Renal cortex interstitium (tissue), 15 donors: ENCODE measurements at places on chromosomes 3 and 15. TPM values are rescaled to one million over a fixed set of nuclear protein-coding genes. Genes with fewer than 3 reads are reported as not detected.
A peak's percentile ranks its signal among the peaks of the same experiment; 100 is the strongest.

GRCh38 chr15:66816201-66816600 is 114.2 kb downstream of the SMAD6 start:
- DNase-seq, result no peak

GRCh38 chr3:135667061-135667460 is 298.5 kb upstream of the PPP2R3A start:
- no peak for DNase-seq

Gene COX17
- polyA plus RNA-seq, result 48.1 TPM

Gene EPHB1
- 5.5 TPM for polyA plus RNA-seq

- DNase-seq, result no peak
Observed at GRCh38 chr3:119181765-119182164, 8.4 kb downstream of the UPK1B start.

DNA sequence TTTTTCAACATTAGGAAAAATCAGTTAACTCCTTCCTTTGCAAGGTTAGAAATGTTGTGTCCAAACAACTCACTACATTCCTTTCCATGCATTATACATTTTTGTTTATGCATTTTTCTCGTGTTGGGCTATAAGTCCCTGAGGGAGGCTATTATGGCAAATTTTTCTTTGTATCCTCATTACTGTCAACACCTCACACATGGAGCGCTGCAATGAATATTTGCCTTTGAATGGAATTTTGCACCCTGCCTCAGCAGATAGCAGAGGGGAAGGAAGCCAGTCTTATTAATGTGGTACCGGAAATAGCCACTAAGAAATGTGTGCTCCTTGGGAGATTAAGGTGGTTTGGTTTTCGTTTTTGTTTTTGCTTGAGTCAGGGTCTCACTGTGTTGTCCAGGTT is 134.7 kb downstream of the THSD4 start:
- no peak for DNase-seq

GRCh38 chr3:52444860-52445793 is at the start of gene SEMA3G:
Gene SEMA3G, minus strand, starts transcription at chr3:52445103. Its CDS starts 76 bp downstream, at chr3:52445027.
- no peak for DNase-seq

GRCh38 chr15:31262143-31262530 is 64.5 kb upstream of the KLF13 start:
- DNase-seq, result no peak

DNA sequence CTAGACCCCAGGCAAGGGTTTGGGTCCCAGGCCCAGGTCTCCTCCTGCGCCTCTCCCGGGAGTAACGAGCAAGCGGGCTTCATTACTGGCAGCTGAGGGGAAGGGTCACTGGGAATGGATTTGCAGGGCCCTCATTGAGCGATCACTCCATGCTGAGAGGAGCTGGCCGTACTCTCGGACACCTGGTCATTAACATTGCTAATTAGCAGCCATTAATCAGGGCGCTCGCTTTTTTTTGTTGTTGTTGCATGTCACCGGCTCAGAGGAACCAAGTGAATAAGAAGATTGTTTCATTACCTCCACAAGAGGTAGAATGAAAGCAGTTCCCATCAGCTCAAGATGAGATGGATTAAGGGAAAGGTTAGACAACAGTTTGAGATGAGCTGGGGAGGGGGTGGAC is 293.0 kb upstream of the ATP11B start:
- no peak for DNase-seq

GRCh38 chr15:40595773-40596172 is 1.7 kb downstream of the KNL1 start:
- DNase-seq, result no peak

Gene CCR3
- polyA plus RNA-seq, result not detected

DNA sequence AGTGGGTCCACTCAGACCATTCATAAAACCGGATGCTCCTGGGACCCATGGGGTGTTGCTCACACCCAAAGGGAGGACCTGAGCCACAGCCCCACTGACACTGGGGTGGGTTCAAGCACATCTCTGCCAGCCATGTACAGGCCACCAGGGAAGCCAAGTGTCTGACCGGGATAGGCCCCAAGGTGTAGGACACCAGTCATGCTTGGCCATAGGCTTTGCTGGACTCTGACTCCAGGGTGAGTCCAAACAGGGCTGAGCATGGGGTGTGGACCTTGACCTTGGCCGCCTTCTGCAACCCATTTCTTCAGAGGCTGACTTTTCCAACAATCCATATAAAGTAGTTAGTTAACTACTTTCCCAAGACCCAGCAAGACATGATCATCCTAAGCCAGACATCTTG is 31.4 kb upstream of the DUSP7 start:
- DNase-seq, result no peak

Gene CLDND1
- polyA plus RNA-seq, result 174 TPM

DNA sequence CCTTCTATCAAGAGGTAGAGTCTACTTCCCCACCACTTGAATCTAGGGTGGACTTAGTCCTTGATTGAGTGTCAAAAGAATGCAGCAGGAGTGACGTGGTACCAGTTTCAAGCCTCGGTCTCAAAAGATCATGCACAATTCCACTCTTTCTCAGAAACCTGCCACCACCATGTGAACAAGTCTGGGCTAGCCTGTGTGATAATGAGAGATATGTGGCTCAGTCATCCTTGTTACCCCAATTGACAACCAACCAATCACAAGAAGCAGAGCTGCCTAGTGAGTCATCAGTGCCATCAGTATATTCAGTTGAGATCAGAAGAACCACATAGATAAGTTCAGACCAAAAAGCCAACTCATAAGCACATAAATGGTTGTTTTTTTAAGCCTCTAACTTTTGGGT is 374.5 kb downstream of the IL20RB start:
- no peak for DNase-seq

Gene SOX14
- polyA plus RNA-seq, result not detected

- peak; percentile 31 for DNase-seq
Observed at GRCh38 chr3:169661361-169662131, 2.0 kb downstream of the MECOM start.

DNA sequence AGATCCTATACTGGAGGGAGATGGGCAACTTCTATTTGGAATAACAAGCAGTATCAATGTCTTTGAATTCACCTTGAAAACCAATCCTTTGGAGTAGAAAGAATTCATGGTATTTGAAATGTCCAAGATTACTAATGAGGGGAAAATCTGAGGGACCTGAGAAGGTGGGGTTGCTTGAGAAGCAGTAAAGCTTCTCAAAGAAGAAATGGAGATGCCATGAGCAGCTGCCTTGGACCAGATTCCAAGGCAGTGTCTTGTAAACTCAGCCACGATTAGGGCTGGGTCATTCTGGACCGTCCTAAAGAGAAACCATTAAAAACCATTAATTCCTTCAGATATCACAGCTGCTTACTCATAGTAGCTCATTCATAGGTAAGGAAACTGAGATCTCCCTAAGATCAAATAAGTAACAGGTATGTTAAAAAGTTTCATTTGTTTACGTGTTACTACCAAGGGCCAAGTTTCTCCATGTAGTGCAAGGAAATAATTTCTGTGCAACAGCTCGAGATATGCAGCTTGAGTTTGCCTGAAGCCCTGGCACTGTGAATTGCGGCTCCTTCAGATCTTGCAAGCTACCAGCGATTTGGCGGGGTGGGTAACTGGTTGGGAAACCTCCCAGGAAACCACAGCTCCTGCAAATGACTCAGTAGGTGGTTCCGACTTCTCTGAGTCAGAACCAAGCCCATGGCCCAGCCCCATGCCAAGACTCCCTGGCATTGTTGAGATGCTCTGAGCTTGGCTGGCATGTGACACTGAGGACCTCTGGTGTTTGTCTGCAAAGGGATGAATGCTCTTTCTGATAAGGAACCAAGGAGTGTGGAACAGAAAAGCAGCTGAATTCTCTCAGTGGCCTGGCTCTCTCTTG is 296.8 kb downstream of the RORA start:
- DNase-seq, result no peak

Gene SGO1
- polyA plus RNA-seq, result 10.7 TPM

GRCh38 chr15:89578146-89578545 is 2.9 kb downstream of the TICRR start:
- no peak for DNase-seq

GRCh38 chr3:29690686-29691353 is 409.9 kb downstream of the RBMS3 start:
- DNase-seq, result no peak

DNA sequence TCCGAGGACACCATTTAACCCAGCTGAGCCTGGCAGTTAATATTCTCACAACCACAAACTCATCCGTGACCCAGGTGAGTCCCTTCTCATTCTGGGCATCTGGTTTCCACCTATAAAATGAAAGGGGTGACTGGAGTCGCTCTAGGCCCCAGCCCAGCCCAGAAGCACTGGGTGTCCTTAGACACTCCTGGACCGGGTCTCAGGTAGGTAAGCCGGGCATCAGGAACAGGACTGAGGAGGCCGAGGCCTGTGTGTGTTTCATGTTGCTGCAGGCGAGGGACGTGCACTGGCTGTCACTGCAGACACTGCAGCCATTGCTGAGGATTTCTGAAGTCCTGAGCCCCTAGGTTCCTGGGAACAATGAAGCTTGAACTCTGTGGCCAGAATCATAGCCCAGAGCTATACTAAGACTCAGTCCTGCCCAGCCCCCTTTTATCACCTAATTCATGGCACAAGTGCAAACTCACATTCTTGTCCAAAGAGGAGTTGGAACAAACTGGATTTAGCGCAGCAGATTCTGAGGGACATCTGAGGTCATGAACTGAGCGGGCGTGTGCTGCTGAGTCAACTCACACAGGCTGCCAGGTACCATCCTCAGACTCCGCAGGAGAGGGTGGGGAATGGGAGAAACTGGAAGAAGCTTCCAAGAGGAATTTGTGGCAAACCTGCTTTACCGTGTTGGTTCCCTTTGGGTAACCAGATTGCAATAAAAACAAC is 184.9 kb downstream of the FAM43A start:
- no peak for DNase-seq

Gene C3orf62
- 12.6 TPM for polyA plus RNA-seq

Gene CCDC33
- polyA plus RNA-seq, result 6.6 TPM

DNA sequence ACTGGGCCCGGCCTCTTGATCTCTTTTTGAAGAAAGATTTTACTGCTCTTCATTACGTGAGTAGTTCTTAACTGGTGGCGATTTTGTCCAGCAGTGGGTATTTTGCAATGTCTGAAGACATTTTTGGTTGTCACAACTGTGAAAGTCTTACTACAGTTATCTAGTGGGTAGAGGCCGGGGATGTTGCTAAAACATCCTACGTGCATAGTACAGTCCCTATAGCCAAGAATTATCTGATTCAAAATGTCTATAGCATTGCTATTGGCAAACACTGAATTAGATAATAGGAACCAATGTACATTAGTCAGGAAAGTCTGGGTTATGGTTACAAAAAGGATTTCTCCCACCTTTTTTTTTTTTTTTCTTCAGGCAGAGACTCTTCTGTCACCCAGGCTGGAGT is 38.1 kb downstream of the FOXL2 start:
- DNase-seq, result no peak

Gene LRRC2
- 2.1 TPM for polyA plus RNA-seq

DNA sequence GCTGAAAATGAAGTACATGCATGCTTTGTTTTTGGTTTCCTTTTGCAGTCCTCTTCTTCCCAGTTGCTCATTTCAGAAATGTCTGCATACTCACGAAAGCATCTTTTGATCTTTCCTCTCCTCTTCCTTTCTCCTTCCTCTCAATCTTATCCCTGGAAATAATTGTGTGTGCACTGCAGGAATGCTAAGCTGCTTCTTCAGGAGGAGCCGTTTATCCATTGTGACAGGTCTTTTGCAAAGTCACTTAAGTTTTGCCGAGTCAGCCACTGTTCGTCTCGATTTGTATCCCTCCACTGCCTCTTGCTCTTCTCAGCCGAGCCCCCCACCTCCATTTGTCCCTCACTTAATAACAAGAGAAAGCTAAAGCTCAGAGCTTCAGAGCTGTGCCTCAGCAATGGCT is 597.6 kb downstream of the AGBL1 start:
- no peak for DNase-seq

Gene NRG4
- polyA plus RNA-seq, result 9.4 TPM

Gene GOLGA6L7
- 1.1 TPM for polyA plus RNA-seq

DNA sequence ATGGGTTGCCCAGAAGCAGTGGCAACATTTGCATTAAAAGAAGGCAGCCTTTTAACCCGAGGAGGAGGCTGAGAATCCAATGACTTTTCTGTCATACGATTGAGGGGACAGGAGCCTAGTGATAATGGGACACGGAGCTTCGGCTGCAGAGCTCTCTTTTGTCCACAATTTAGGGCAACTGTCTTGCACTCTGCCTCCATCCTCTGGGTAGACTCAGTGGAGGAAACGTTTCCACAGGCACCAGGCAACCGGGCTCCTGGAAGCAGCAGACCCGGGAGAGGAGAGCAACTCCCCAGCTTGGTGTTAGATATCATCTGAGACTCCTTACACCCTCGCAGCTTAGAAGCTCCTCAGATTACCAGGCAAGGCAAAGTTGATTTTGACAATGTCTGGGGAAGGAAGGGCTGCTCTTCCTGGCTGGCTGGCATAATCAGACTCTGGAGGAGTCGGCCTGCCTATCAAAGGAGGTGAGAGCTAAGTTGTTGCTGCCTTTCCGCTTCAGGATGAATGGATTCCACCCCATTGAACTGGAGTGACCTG is 43.5 kb upstream of the RNU6-1 start:
- no peak for DNase-seq

DNA sequence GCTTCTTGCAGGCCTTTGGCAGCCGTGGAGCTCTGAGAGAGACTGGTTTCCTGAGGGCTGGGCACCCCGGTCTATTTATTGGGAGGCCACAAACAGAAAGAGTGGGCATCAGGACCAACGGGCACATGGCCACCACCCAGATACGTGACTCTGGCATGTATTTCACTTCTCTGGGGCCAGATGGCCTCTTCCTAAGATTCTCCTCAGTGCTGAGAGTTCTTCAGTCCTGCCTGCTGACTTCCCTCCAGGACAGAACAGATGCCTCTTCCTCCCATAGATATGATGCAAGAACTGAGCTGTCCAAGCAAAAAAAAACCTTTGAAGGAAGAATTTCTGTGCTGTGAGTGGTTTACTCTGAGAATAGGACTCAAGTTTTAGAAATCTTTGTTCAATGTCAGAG is 107.7 kb downstream of the IGF2BP2 start:
- no peak for DNase-seq

DNA sequence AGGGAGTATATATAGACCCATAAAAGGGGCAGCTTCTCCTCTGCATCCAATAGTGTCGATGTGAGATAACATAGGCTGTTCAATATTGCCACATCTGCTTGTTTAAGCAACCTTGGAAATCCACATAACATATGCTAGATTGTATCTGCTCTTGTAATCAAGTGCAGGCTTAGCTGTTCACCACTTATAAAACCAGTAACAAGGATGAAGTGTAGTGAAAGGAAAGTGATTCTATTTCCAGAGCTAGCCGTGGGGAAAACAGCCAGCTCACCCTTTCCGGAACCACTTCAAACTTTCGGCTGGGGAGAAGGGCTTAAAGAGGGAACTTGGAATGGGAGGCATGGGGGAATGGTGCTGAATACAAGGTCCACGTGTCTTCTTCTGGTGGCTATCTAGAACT is 204.0 kb downstream of the TAFA4 start:
- no peak for DNase-seq

GRCh38 chr3:8597219-8597853 is 47.3 kb downstream of the SSUH2 start:
- no peak for DNase-seq

- no peak for DNase-seq
Observed at GRCh38 chr3:167773584-167773983, 38.1 kb downstream of the SERPINI1 start.

Gene TIPIN
- polyA plus RNA-seq, result 19.7 TPM

GRCh38 chr3:64685800-64686445 is 1.9 kb downstream of the ADAMTS9 start:
- DNase-seq, result peak; percentile 90

Gene KY
- polyA plus RNA-seq, result 1.3 TPM
